ENCODE measurements at places on chromosomes 16 and 17.

DNA sequence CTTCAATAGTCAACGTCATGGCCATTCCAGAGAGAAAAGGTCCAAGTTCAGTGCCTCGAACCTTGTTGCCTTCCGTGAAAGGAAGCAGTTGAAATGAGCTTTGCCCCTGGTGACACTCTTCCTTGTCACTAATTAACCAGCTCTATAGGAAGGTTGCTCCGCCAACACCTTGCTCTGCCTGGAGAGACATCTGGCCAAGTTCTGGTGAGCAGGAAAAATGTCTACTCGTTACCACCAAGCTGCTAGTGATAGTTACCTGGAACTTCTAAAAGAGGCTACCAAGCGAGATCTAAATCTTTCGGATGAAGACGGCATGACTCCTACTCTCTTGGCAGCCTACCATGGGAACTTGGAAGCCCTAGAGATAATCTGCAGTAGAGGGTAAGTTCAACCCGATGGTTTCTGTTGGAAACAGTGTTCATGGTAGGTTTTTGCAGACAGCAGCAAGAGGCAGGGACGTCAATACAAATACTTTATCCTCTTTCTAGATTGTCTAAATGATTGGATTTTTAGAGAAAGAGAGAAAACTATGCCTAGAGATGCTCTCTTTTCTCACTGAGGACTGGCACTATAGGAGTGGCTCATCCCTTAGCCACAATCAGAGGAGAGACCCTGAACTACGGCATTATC is at the start of gene ANKS4B:
TSS of gene ANKS4B (plus strand) at position 179 of the 630 bp plus-strand sequence. CDS start at position 218, 39 bp downstream.
- no peak for DNase-seq

GRCh38 chr16:17235147-17235815 is 235.5 kb downstream of the XYLT1 start:
- DNase-seq = no peak

DNA sequence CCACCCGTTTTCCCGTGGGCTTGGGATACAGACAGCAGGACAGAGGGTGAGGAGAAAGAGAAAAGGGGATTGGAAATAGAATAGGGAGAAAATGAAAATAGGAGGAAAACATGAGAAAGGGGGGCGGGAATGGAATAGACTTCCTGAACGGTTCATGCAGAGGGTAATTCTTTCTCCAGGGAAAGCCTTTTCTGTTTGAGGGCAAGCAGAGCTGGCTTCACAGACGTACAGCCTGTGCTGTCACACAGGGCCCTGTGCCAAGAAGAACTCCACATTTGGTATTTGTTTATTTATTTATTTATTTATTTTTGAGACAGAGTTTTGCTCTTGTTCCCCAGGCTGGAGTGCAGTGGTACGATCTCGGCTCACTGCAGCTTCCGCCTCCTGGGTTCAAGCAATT is 12.0 kb downstream of the MILR1 start:
- no peak for DNase-seq

DNA sequence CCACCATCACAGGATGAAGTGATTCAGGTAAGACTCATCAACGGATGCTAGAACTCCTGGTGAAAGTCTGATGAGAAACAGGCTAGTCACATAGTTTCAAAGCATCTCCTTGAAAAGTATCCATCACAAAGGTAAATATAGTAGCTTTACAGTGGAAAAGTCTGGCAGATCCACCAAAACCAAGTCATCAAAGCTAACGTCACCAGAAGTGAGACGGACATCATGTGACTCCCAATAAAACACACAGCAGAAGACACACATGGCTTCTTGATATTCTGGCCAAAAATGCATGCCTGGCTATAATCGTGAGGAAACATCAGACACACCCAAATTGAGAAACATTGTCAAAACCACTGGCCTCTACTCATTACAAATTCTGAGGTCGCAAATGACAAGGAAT is 17.9 kb upstream of the TRPV3 start:
- DNase-seq = no peak

- no peak for DNase-seq
Observed at GRCh38 chr16:70678898-70679670, 6.8 kb downstream of the MTSS2 start.

DNA sequence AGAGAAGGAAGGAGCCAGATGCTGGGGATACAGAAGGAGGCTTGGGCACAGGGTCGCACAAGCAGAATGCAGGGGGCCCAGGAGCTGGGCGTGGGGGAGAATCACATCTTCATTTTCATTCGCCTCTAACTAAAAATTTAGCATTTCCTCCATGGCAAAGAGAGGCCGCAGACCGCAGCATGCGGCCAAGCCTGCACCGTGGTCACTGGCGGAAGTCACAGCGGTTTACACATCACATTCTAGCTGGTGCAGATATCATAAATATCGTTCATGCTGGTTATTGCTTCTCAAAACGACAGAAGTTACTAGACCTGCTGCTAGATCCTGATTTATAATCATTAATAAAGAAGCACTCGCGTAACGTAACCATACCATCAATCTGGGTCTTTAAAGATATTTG is 162.0 kb downstream of the NTN1 start:
- DNase-seq = no peak

DNA sequence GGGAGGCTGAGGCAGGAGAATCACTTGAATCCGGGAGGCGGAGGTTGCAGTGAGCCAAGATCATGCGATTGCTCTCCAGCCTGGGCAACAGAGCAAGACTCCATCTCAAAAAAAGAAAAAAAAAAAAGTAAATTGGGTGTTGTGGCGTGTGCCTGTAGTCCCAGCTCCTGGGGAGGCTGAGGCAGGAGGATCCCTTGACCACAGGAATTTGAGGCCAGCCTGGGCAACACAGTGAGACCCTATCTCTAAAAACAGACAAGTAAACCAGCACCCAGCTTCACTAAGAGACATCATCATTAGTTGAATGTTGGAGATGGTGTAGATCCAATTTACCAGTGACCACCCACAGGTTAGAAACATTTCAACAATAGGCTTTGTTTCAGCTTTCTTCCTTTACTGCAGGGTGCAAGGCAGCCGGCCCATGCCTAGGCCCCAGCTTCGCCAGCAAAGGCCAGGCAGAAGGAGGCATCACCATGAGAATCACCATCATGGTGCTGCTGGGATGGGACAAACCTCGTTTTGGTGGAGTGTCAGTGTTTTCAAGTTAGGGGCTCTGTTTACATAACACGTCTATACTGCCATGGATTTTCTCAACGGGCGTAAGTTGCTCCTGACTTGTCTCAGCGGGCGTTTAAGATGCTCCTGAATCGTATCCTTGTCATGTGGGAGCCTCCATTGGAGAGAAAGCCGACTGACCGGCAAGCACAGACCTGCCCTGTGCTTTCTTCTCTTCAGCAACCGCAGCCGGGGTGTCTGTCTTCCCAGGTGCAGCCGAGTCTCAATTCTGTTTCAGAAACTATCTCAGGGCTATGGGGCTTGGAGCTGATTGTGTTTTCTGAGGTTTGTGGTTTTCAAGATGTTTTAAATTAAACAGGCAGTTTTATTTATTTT is 7.3 kb downstream of the TCF25 start:
- no peak for DNase-seq

DNA sequence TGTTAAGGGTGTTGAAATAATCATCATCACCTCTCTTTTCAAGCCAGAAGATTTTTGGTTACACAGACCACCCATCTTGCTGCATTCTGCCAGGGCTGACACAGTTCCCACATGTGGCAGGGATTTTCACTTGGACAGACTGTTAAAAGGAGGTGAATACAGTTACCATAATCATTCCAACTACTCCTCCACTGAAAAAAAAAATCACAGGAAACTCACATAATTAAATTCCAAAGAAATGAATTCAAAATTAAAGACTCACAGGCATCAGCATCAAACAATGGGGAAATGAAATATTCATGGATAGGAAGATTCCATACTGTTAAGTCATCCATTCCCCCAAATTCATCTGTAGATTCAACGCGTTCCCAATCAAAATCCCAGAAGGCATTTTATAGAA is 209.4 kb downstream of the MRTFB start:
- no peak for DNase-seq

- DNase-seq = no peak
Observed at GRCh38 chr17:8542599-8543502, 87.7 kb downstream of the MYH10 start.

- DNase-seq = no peak
Observed at GRCh38 chr17:17635126-17635525, 43.6 kb upstream of the PEMT start.

- no peak for DNase-seq
Observed at GRCh38 chr17:56085576-56086267, 67.6 kb upstream of the ANKFN1 start.

DNA sequence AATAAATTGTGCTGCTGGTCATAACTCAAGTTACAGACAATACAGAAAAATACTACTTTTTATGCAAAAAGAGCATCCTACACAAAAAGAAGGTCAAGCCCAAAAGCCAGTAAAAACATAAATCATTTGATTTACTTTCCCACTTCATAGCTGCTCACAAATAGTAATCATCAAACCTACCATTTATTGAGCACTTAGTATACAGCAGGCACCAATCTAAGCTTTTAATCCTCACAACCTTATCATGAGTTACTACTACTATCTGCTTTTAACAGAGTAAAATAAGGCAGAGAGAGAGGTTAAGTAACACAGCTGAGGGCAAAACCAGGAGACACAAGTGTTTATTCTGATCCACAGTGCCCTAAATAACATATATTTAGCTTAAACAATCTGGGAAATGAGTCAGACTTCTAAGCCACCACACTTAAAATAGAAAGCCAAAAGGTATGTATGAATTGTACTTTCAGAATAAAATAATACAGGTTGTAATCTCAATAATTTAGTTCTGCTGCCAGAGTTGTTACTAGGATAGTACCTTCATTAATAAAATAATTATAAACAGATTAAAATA is 1.7 kb upstream of the AARS1 start:
- DNase-seq = no peak

DNA sequence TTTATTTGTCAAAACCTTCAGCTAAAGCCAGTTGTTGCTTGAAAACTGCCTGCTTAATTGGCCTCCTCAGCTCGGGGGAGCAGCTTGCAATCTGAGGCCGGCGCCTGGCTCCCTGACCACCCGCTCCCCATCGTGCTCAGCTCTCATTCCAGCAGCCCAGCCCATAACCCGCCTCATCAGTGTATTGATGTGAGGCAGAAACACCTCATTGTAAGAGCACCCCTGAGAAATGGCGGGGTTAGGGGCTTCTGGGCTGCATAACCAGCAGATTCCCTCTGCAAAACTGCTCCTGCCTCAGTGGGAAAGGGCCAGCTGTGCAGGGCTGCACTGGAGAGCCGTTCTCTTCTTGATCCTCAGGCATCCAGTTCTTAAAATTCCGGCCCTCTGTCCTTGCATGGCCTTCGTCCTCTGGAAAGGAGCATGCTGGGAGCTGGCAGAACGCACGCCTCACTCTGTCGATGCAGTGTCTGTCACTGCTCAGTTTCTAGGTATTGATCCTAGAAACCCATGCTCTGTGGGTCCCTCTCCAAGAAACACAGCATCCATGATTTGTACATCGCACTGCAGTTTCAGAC is 113.8 kb upstream of the CHMP6 start:
- DNase-seq = no peak

GRCh38 chr17:66492561-66493005 is 190.2 kb downstream of the PRKCA start:
- DNase-seq = no peak

- no peak for DNase-seq
Observed at GRCh38 chr17:9537177-9537776, 38.3 kb downstream of the STX8 start.

- DNase-seq = no peak
Observed at GRCh38 chr16:23924128-23924527, 88.3 kb downstream of the PRKCB start.

DNA sequence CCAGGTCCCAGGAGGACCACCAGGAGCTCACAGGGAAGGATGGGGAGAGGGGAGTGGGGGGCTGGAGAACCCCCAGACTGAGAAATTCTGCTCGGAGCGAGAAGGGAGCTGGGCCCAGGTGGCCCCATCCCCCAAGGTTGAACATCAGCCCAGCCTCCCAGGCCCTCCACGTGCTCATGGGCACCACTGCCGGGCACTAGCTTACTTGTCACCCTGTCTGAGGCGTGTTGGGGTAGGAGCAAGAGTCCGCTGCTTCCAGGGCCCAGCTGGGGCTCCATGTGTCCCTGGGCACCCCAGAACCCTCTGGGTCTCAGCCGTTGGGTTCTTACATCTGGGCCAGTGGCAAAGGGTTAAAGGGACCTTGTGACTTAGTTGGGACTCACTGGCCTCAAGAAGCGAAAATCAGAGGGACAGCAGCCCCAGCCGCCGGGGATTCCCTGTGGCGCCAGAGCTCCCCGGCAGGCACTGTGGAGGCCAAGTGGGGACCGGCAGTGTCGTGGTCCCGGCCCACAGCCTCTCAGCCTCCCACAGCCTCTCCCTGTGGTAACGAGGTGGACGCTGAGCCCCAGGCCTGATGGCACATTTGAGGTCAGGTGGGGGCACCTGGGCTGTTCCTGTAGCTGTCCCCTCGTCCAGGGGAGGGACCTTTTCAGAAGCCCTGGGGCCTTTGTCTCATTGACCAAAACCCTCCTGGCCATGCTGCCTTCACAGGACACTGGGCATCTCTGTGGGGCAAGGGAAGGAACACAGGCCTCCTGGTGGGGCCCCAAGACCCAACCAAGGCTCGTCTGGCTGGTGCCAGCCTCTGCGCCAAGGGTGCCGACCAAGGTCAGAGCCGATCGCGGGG is 33.7 kb upstream of the CDH15 start:
- no peak for DNase-seq

GRCh38 chr16:58727028-58727781 is 6.9 kb downstream of the GOT2 start:
- DNase-seq = no peak

DNA sequence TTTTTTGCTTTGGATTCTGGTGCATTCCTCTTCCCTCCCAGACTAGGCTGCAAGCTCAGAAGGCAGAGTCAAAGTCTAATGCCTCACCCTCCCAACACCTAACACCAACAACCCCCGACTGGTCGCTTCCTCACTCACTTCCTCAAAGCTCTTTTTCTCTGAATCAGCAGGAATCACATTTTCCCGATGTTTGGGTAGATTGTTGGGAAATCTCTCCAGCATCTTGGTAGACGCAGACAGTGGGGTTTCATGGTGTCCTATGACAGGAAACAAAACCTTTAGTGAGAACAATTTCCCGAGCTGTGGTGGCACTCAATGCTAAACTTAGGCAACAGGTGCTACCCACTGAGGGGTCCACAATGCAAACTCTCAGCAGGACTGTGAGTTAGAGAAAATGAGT is 39.9 kb upstream of the ICAM2 start:
- DNase-seq = no peak

GRCh38 chr17:58626905-58627304 is 64.9 kb downstream of the TEX14 start:
- no peak for DNase-seq

DNA sequence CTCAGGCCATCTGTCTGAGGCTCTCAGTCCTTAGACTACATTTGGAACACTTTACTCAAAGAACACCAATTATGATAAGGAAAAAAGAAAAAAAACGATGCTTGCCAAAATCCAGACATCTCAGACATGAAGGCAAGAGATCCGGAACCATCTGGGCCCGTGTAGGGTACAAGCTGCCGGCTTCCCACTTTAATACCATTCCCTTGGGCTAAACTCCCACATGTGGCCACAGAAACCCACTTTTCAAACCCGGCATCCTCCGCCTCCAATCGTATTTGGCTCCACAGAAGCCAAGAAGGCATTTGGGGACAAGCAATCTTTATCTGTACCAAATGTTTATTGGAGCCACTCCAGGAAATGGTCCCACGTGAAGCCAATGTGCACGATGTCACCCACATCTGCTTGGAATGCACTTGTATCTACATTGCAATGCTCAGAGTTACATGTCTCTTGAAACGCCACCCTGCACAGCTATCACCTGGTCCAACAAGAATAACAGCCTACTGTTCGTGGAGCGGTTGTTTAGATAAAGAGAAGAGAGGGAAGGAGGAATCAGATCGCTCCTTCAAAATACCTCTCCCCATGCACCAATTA is 33.5 kb downstream of the XYLT1 start:
- DNase-seq = no peak

Measured in hippocampal formation (tissue), 2 donors.